ENCODE measurements at places on chromosomes 12 and 14.

- no peak for DNase-seq
Measured at GRCh38 chr14:23245282-23245681, 7.5 kb downstream of the RNF212B start.

GRCh38 chr14:28057359-28058296 is 709.0 kb upstream of the FOXG1 start:
- no peak for DNase-seq

- no peak for DNase-seq
Measured at GRCh38 chr12:69579029-69579428, 6.2 kb upstream of the CCT2 start.

GRCh38 chr14:53304726-53305381 is 151.7 kb upstream of the DDHD1 start:
- no peak for DNase-seq

DNA sequence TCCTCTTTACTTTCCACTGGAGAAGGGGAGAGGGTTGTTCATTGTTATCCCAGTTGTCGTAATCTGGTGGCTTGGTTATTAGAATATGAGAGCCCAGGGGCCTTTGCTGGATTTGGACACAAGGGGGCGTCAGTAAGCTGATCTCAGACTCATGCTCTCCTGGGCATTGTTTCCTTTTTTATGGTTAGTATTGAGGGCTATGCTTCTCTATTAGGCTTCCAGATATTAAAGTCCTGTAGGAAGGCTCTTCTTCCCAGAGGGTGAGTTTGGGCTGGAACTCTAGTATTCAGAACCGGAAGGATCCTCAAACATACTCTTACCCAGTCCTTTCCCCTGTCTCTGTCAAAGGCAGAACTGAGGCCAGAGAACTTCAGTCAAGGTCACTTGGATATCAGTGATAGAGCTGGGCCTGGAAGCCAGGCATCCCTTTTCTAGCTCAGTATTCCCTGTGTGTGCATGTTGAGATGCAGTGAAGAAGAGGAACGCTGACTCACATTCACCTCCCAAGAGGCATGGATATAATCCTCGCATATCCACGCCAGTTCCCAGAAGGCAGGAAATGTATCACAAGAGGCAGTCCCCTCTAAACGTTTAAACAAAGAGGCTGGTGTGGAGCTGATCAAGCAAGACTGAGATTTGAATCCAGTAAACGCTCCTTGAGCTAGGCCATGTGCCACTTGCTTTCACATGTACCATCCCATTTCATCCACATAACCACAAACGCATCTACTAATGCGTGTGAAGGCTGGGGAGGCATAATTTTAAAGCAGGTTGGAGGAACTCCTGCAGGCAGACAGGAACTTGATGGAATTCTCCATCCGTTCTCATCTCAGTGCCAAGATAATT is 41.6 kb downstream of the UBE3B start:
- DNase-seq, result peak; percentile 26

Data from HCT116 (cell line).